Vagina (tissue), 2 donors: ENCODE measurements at places on chromosomes 13 and 19.

DNA sequence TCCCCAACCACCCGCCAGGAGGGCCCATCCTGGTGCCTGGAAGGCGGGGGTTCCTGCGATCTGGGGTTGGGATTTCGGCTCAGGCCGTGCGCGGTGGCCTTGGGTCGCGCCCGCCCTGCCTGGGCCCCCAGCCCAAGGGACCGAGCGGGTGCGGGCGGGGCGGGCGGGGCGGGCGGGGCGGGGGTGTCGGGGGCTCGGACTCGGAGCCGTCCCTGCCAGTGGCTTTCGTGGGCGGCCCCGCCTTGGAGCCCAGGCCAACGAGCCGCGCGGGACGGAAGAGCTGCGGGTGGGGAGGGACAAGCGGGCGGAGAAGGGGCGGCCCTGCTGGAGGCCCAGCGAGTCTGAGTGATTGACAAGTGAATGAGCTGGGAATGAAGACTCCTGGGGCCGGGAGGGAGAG is 24.6 kb upstream of the ZNF729 start:
- DNase-seq = no peak

DNA sequence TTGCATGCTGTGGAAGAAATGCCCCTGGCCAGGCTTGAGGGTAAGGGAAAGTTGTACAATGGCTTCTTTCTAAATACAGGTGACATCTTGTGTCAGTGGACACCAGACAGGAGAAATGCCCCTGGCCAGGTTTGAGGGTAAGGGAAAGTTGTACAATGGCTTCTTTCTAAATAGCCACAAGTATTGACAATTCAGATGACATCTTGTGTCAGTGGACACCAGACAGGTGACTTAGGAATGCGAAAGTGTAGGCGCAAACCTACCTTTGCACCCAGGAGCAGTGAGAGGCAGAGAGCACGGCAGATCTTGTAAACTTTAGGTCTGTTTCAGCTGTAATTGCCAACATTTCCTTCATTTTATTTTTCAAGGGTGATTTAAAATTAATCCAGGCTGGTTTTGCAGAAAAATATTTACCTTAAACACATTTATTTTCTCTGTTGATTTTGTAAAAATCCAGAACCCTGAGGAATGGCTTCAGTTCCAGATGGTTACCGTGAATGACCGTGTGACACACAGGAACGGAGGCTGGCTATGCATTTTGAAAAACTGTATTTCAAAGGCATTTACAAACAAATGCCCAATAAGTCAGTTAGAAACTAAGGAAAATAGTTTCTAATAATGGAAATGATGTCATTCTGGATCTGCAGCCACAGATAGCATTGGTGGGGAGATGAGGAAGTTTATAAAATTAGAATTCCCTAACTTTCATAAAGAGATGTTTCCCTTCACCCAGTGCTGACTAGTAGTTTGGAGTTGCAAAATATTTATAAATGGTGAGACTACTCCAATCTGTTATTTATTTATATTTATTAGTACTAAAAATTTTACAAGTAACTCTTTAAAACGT is 34.9 kb downstream of the TNFSF13B start:
- no peak for DNase-seq

GRCh38 chr13:59743195-59743594 is 420.5 kb downstream of the DIAPH3 start:
- no peak for DNase-seq

DNA sequence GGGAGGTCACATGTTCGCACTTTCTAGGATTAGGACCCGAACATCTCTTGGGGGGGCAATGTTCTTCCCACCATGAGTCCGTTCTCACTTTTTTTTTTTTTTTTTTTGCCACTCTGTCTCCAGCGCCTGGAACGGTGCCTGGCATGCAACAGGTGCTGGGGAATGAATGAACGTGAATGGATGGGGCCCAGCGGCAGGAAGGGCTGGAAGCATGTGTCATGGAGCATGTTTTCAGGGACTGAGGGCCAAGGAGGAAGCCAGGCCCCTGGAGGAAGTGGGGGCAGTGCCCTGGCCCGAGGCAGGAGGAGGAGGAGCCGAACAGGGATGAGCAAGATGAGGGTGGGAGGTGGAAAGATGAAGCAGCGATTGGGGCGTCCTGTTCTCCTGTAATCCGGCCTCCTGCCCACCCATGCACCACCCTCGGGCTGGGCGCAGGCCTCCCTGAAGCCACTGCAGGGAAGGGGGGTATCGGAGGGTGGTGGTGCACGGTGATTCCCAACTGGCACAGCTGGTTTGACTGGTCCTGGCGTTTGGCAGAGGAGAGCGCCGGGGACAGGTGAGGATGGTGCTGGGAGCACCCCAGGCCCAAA is 8.8 kb upstream of the SULT2B1 start:
- no peak for DNase-seq

DNA sequence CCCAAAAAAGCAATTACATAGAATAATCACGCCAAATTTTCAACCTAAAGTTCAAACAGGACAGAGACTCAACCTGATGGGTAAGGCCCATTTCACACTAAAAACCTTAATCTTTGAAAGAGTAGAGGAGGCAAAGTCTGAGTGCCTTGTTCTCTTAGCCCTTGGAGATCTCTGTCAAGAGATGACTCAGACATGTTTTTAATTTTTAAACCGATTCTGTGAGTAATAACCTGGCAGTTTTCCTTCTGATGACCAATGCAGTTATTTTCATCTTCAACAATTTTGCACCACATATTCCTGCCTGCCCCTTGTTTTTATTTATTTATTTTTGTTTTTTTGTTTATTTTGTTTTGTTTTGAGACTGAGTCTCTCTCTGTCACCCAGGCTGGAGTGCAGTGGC is 11.5 kb upstream of the TNFSF9 start:
- no peak for DNase-seq

GRCh38 chr19:33241091-33241529 is 15.5 kb upstream of the SLC7A10 start:
- DNase-seq = no peak

DNA sequence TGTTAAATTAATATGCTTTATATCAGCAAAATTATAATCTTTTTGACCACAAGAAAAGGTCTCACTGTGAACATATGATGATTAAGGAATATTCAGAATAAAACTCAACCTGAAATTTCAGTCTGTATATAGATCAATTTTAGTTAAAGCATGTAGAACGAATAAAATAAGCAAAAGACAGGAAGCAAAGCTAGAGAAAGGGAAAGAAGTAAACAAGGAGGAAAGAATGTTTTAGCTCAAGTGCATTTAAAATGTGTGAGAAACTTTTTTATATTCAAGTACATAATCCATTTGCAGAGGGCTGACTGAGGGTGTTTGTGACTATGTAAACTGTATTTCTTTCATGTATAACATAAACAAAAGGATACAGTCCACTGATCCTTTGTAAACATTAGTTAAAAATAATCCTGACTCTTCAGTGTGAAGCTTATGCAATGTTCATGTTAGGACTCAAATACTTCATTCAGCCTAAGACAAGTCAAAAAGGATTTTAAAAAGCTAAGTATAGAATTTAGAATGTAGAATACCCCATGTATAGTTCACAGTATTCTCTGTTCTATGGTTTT is 472.1 kb downstream of the DIAPH3 start:
- DNase-seq = no peak

- DNase-seq = no peak
Measured at GRCh38 chr19:35673121-35673804, 6.9 kb downstream of the UPK1A start.

DNA sequence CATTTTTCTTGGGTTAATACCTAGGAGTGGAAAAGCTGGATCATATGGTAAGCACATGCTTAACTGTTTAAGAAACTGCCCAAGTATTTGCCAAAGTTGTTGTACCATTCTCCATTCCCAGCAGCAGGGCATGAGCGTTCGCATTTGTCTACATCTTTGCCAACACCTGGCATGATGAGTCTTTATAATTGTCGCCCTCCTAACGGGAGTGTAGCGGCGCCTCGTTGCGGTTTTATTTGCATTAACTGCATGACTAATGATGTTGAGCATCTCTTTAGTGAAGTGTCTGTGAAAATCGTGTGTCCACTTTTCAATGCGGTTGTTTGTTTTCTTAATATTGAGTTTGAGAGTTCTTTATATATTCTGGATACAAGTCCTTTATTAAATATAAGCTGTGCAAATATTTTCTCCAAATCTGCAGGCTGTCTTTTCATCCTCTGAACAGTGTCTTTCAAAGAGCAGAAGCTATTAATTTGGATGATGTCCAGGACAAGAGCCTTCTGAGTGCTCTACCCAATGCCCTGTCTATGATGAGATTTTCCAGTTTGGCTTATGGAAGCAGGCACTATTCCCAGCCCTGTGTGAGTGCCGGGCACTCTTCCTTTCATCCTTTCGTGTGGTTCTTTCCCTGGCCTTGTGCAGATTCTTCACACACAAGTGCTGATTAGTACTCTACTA is 202.0 kb downstream of the FOXO1 start:
- no peak for DNase-seq

- DNase-seq = no peak
Measured at GRCh38 chr13:66887088-66887487, 343.0 kb downstream of the PCDH9 start.

- no peak for DNase-seq
Measured at GRCh38 chr13:36807616-36808015, 11.4 kb upstream of the RFXAP start.

DNA sequence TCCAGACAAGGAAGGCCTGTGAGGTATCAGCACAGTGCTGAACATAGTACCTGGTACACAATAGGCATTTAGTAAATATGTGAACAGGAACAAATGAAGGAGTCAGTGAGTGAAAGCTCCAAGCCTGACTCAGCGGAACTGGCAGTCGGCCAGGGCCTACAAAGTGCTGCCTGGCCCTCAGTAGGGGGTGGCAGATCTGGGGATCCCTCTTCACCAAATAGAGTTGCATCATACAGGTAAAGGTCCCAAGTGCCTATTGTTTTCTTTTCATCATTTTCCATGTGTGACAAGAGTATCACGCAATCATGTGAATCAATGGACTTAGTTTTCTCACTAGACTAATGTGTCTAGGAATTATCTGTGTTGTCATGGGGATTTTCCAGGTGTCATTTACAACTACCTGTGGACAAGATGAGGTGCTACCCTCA is 9.2 kb downstream of the CYP2B6 start:
- no peak for DNase-seq

- no peak for DNase-seq
Measured at GRCh38 chr13:109897988-109898624, 111.7 kb upstream of the IRS2 start.

- DNase-seq = no peak
Measured at GRCh38 chr13:90027409-90027808, 1320.1 kb upstream of the MIR17HG start.

DNA sequence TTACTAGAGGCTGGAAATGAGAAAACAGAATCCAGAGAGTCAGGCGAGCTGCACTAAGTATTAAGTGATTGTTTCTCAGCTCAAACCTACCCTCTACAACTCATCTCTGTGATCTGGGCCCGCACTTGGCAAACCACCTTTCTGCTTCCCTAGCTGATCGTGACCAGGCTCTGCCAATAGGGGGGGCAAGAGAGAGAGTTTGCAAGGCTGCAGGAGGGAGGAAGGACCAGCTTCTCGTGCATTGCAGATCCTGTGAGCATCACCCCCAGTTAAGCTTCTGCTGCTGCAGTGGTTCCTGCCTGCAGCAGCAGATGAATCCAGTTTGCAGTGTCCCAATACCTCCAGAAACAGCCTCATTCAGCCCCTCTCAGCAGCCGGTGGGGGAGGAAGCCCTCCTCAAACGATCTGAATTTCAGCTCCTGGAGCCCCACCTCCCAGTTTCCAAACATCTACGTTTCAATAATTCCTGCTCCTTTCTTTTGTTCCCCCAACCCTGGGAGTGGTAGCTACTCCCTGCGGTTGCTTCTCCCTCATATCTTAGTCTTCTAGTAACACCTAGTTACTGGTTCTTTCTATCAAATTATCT is 20.0 kb downstream of the XRCC1 start:
- no peak for DNase-seq

DNA sequence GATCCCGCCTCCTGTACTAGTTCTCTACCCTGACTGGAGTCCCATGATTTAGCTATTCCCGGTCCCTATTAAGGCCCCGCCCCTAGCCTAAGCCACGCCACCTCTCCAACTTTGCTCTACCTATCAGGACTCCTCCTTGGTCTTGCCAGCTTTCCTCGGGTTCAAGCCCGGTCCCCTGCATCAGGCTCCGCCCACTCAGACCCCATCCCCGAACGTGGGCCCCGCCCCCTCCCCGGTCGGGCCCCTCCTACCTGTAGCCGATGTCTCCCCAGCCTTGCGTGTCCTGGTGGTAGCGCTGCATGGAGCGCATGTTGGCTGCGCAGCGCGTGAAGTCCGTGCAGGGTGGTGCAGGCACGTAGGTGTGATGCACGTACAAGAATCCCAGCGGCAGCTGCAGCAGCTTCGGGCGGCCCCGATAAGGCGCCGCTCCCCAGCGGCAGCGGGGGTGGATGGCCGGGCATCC is 7.3 kb upstream of the RASAL3 start:
- DNase-seq = no peak

GRCh38 chr19:2199215-2199614 is 35.5 kb downstream of the DOT1L start:
- DNase-seq = no peak

DNA sequence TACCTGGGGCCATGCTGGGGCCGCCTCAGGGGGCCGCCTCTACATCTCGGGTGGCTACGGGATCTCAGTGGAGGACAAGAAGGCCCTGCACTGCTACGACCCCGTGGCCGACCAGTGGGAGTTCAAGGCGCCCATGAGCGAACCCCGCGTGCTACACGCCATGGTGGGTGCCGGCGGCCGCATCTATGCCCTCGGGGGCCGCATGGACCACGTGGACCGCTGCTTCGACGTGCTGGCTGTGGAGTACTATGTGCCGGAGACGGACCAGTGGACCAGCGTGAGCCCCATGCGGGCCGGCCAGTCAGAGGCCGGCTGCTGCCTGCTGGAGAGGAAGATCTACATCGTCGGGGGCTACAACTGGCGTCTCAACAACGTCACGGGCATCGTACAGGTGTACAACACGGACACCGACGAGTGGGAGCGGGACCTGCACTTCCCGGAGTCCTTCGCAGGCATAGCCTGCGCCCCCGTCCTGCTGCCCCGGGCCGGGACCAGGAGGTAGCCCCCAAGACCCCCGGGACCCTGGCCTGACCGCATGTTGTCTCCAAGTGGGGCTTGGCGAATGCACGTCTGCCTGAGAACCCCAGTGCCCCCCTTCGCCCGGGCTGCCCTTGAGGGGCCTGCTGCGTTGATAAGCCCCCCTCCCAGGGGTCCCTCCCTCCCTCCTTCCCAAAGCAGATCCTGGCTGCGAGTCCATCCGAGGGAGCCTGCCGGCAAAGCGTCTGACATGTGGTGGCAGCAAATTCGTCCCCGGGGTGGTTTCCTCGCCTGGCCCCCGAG is 14.5 kb upstream of the CRTC1 start:
- no peak for DNase-seq

GRCh38 chr19:4206818-4207484 is 22.4 kb upstream of the EBI3 start:
- DNase-seq = no peak
